Endothelial cell (in vitro differentiated cells): ENCODE measurements at places on chromosomes 5 and 9.
A peak's percentile ranks its signal among the peaks of the same experiment; 100 is the strongest.

- peak; percentile 14 for DNase-seq
- peak within 1 kb of the TSS; percentile 94 for H3K27ac ChIP-seq
- H3K36me3 ChIP-seq: peaks cover 9% of the 10 kb centered on the region
- peaks cover 9% of the 10 kb centered on the region for H3K27me3 ChIP-seq
- peak within 1 kb of the TSS; percentile 92 for H3K4me3 ChIP-seq
Measured at GRCh38 chr9:123033352-123033751, at the start of gene GPR21. TSS of gene GPR21 (plus strand) at chr9:123033667. CDS start at chr9:123034567, 900 bp downstream.

- peaks cover 7% of the 10 kb centered on the region for H3K4me1 ChIP-seq
- H3K36me3 ChIP-seq: no peaks in the 10 kb centered on the region
- no peak for DNase-seq
- H3K27me3 ChIP-seq: no peaks in the 10 kb centered on the region
Measured at GRCh38 chr9:13717322-13718054, 438.0 kb upstream of the MPDZ start.

- DNase-seq: no peak
- H3K4me3 ChIP-seq: no peak overlapping the region
- H3K27me3 ChIP-seq: peaks cover 21% of the 10 kb centered on the region
- H3K27ac ChIP-seq: no peak overlapping the region
- H3K36me3 ChIP-seq: no peaks in the 10 kb centered on the region
- peaks cover 10% of the 10 kb centered on the region for H3K4me1 ChIP-seq
Measured at GRCh38 chr5:172683264-172683644, 42.2 kb downstream of the NEURL1B start.

DNA sequence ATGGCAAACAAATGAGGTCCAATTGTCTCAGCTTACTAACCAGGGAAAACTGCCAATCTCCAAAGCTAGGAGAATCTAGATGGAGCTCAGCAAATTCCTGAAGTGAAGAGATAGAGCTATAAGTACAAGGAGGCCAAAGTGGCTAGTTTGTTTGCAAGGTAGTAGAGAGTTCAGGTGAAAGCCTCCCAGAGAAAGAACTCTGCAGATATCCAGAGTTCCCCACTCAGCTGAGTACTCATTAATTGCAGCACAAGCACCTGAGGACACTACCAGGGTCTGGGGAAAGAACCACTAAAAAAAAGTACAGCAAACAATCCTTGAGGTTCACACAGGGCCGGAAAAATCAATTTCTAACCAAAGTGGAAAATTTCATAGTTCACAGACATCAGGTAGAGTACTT lies 250.9 kb downstream of the TMEM232 start:
- no peak for DNase-seq
- H3K27ac ChIP-seq: no peak overlapping the region
- no peak overlapping the region for H3K4me3 ChIP-seq
- H3K4me1 ChIP-seq: no peaks in the 10 kb centered on the region

GRCh38 chr5:148792744-148793143 lies 33.7 kb upstream of the ADRB2 start:
- no peak overlapping the region for H3K27ac ChIP-seq
- H3K4me3 ChIP-seq: no peak overlapping the region
- no peaks in the 10 kb centered on the region for H3K27me3 ChIP-seq
- no peak for DNase-seq
- no peaks in the 10 kb centered on the region for H3K4me1 ChIP-seq
- no peaks in the 10 kb centered on the region for H3K36me3 ChIP-seq

GRCh38 chr5:138903130-138903775 lies 28.1 kb upstream of the LRRTM2 start:
- H3K27ac ChIP-seq: peak overlapping the region; percentile 81
- H3K4me1 ChIP-seq: peaks cover 54% of the 10 kb centered on the region
- H3K36me3 ChIP-seq: peaks cover 58% of the 10 kb centered on the region
- DNase-seq: no peak

- DNase-seq: no peak
- peaks cover 5% of the 10 kb centered on the region for H3K4me1 ChIP-seq
- no peak overlapping the region for H3K4me3 ChIP-seq
- H3K27me3 ChIP-seq: peaks cover 2% of the 10 kb centered on the region
- no peak overlapping the region for H3K27ac ChIP-seq
Measured at GRCh38 chr5:171478946-171479775, 59.7 kb downstream of the FGF18 start.

DNA sequence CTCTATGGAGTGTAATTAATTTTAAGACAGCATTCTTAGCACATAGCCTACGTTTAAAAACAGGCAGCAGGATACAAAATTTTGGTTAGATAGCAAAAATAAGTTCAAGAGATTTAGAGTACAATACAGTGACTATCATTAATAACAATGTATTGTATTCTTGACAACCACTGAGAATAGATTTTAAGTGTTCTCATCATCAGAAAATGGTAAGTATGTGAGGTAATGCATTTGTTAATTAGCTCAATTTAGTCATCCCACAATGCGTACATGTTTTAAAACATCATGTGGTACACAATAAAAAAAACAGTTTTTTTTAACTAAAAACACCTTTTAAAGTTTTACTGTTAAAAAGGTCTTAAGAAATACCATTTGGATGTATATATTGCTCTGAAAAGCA lies 94.2 kb downstream of the MUSK start:
- H3K4me3 ChIP-seq: no peak overlapping the region
- DNase-seq: no peak
- H3K27me3 ChIP-seq: no peaks in the 10 kb centered on the region
- no peaks in the 10 kb centered on the region for H3K36me3 ChIP-seq
- H3K4me1 ChIP-seq: peaks cover 14% of the 10 kb centered on the region

- H3K4me1 ChIP-seq: peaks cover 18% of the 10 kb centered on the region
- H3K27ac ChIP-seq: no peak overlapping the region
- DNase-seq: no peak
- H3K4me3 ChIP-seq: no peak overlapping the region
- no peaks in the 10 kb centered on the region for H3K36me3 ChIP-seq
- H3K27me3 ChIP-seq: no peaks in the 10 kb centered on the region
Measured at GRCh38 chr5:83988293-83988685, 267.6 kb upstream of the HAPLN1 start.

- no peaks in the 10 kb centered on the region for H3K4me1 ChIP-seq
- no peaks in the 10 kb centered on the region for H3K36me3 ChIP-seq
- no peaks in the 10 kb centered on the region for H3K27me3 ChIP-seq
- H3K4me3 ChIP-seq: no peak overlapping the region
- H3K27ac ChIP-seq: no peak overlapping the region
Measured at GRCh38 chr5:58849223-58849622, 266.3 kb downstream of the RAB3C start.

- H3K27ac ChIP-seq: peak overlapping the region; percentile 74
- H3K4me3 ChIP-seq: peak overlapping the region; percentile 91
- H3K27me3 ChIP-seq: peaks cover 5% of the 10 kb centered on the region
- DNase-seq: no peak
- peaks cover 11% of the 10 kb centered on the region for H3K4me1 ChIP-seq
- no peaks in the 10 kb centered on the region for H3K36me3 ChIP-seq
Measured at GRCh38 chr5:96660971-96661854, 963 bp upstream of the CAST start.

GRCh38 chr5:139050432-139050831 lies 147.7 kb downstream of the SIL1 start:
- H3K27ac ChIP-seq: no peak overlapping the region
- DNase-seq: no peak
- peaks cover 3% of the 10 kb centered on the region for H3K36me3 ChIP-seq
- H3K27me3 ChIP-seq: no peaks in the 10 kb centered on the region
- H3K4me3 ChIP-seq: no peak overlapping the region

DNA sequence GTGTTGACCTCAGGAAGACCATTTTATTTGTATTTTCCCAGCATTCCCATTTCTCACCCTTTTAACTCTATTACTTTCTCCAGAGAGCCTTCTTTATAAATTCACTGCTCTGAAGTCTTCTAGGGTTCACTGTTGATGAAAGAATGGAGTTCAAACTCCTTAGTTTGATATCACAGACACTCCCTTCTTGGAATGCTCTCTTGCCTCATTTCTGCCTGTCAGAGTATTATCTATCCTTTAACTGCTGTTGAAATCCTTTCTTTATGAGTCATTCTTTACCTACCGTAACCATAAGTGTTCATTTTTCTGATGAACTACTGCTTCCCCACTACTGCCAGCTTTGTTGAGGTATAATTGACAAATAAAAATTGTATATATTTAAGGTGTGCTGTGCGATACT lies 4.3 kb downstream of the RIC1 start:
- H3K4me1 ChIP-seq: peaks cover 5% of the 10 kb centered on the region
- no peak overlapping the region for H3K4me3 ChIP-seq
- DNase-seq: no peak
- H3K27ac ChIP-seq: no peak overlapping the region
- H3K27me3 ChIP-seq: peaks cover 2% of the 10 kb centered on the region
- peaks cover 11% of the 10 kb centered on the region for H3K36me3 ChIP-seq

DNA sequence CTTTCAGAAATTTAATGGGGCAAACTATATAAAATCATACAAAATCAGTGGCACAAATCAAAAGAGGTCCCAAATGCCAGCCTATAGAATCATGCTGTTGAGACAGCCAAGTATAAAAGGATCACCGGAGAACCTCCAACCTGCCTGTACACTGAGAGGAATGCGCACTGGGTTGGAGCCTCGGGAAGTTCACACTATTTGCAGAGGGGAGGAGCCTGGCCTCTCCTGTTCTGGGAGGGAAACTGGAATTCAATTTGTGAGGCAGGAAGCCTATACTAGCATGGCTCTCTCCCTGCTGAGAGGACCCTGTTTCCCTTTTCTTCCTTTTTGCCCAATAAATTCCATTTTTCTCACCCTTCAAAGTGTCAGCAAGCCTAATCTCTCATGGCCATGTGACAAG lies 406.0 kb downstream of the HINT1 start:
- H3K27ac ChIP-seq: no peak overlapping the region
- no peaks in the 10 kb centered on the region for H3K27me3 ChIP-seq
- H3K36me3 ChIP-seq: no peaks in the 10 kb centered on the region
- H3K4me1 ChIP-seq: peaks cover 9% of the 10 kb centered on the region
- DNase-seq: no peak

- peaks cover 17% of the 10 kb centered on the region for H3K27me3 ChIP-seq
- H3K4me3 ChIP-seq: no peak overlapping the region
- H3K27ac ChIP-seq: no peak overlapping the region
Measured at GRCh38 chr9:93091056-93091452, 5.0 kb upstream of the CARD19 start.
